ENCODE measurements at places on chromosomes 6 and 20. TPM values are rescaled to one million over a fixed set of nuclear protein-coding genes. Genes with fewer than 3 reads are reported as not detected.

ALDH5A1 gene
- 3.7 TPM for total RNA-seq

PGBD1 gene
- 3.9 TPM for total RNA-seq

SLC17A3 gene
- total RNA-seq = 0.76 TPM

TMEM74B gene
- 0.45 TPM for total RNA-seq

RIPPLY2 gene
- total RNA-seq = not detected

NT5E gene
- 17.3 TPM for total RNA-seq

MMS22L gene
- 46.3 TPM for total RNA-seq

GRCh38 chr6:9399916-9400315, 964.6 kb upstream of the SLC35B3 start:
- DNase-seq = no peak

- DNase-seq = no peak
Observed at GRCh38 chr20:10911298-10911697, 237.5 kb upstream of the JAG1 start.

DNA sequence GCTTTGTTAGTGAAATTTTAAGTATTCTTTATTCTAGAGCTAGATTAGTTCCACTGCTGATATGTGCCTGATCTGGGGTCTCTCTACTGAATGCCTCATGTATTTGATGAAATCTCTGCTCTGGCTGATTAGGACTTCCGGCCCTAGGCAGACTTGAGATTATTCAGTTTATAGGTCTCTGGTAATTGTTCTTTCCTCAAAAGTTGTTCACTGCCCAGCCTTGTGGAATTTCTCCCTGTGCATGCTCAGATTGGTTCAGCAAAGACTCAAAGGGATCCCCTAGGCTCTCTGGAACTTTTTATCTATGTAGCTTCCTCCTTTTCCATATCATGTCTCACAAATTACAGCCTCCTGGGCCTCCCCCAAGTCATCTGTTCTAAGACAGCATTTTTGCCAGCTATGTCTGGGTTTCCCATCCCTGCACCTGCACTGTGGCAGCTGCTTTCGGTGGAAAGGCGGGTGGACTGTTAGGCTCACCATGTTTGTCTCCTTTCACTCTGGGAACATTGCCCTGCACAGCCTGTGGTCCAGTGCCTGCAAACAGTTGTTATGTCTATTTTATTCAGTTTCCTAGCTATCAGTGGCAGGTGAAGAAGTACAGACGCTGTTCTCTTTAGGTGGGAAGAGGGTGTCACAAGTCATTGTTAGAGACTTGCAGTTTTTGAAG, 73.7 kb downstream of the RPP40 start:
- no peak for DNase-seq

DNA sequence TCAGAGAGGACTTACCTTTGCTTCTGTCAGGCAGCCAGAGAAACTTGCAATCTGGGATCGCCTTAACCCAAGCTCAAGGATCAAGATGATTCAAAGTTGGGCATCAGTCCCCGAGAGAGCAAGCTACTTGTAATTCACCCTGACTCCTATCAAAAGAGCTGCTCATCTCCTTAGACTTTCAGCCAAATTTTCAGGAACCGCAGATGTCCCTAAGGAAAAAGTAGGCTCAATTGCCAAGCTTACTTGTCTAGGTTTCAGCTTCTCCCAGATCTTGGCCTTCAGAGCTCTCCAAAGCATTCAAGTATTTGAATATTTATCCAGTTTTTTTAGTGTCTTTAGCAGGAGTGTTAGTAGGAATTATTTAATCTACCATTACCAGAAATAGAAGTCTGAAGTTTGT, 434.1 kb upstream of the MMS22L start:
- no peak for DNase-seq

DNA sequence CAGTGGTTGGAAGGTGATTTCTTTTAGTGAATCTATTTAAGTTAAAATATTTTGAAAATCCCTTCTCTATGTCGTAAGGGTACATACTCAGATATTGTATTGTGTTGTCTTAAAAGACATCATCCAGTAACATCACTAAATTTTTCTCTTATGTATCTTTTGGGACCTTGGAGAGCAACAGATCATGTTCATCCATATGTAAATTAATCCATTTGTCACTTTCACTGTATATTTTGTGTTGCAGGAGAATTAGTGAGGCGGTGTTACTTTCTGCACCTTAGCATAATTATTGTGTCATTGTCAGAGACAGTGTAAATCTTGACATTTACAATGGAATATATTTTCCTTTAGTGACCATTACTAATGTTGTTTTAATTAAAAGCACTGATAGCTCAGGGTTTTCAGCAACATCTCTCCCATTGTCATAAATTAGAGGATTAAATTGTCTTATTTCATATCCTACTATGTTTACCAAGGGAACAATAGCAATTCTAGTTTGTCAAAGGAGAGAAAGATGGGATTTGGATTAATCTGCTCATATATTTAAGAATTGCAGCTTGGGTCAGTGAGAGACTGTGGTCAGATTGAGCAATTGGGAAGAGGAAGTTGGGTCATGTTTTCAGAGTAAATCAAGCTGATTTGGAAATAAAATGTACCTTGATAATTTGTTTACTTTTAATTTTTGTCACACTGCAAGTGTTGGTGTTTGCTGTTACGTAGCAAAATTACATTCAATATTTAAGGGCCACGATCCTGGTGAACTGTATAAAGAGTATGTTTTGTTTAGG, 22.7 kb downstream of the DOK5 start:
- no peak for DNase-seq

DNA sequence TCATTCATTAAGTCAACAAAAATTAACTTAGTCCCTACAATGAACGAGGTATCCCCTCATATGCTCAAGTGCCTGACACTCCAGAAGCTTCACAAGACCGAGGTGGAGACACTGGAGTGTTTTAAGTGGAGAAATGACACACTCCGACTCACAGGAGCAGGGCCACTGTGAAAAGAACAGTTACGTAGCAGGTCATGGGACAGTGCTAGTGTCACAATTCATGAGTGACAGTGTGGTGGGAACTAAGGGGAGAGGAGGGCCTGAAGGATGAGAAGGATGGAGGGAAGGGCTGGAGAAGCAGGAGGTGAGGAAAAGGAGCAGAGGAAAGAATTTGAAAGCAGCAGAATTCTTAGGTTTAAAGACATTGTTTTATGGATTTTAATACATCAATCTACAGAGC, 1.3 kb upstream of the HLA-A start:
- no peak for DNase-seq

DNA sequence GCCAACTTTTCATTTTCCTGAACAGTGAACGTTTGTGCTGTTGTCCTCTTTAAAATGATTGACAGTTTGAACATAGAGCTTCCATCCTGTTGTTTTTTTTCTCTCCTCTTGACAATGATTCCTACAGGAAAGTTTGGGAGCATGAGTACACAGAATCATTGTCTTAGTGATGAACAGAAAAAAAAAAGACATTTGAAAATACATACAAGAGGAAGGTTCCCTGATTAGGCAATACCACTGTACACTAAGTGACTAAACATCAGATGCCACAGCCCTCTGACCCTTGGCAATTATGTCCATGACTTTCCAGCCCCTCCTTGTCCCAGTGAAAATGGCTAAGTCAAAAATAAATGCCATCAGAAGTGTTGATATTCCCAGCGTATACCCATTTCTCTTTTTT, 71.5 kb downstream of the RTN4IP1 start:
- no peak for DNase-seq

DNA sequence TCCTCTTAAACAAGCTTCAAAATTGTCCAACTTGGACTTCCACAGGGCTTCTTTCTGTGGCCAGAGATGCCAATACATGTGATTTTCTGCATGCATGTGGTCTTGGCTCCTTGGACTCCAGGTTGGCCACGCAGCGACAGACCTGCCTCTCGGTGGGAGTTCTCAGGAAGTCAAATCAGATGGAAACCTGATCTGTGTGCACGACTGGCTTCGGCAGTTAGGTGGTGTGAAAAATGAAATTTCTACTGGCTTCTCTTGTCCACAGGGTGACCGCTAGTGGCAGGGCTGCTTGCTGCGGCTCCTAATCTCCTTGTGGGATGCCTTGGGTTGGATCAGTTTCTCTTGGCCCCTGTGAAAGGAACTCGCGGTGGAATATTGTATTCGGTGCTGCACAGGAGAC, 57.3 kb downstream of the PHACTR3 start:
- DNase-seq = no peak

DNA sequence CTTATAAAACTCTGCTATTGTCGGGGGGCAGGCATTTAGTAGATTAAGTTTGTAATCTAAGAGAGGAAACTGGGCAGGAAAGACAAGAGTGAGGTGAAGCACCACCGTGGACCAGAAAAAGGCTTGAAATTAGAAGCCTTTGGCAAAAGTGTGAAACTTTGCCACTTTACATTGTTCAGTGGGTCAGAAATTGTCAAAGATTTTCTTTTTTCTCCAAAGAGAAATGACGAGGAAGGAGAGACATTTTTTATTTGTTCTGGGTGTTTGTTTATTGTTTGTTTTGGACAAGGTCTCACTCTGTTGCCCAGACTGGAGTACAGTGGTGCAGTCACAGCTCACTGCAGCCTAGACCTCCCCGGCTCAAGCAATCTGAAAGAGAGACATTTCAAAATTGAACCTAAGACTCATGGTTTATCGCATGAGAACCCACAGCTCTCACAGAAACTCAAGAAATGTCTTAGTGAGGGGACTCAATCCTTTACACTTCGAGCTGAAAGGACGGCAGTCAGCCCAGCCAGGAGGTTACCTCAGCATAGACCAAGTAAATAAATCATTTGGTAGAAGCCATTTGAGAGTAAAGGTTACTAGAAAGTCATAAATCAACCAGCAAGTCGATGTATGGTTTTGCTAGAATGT, 262.8 kb upstream of the TAB2 start:
- DNase-seq = no peak

DNA sequence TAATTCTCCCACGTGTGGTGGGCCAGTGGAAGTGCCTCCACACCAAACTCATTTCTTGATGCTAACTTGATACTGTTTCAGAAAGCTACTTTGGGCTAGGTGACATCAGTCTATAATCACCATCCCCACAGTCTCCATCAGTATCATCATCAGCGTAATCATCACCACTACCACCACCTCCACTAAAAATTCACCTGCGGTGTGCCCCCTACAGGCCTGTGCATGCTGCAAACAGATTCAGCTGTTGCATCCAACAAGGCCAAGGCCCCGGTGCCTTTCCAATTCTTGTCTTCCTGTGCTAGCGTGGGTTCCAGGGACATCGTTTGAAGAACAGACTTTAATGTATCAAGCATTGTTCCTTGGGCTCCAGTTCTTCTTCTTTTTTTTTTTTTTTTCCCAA, 201.3 kb upstream of the EXOC2 start:
- no peak for DNase-seq

DNA sequence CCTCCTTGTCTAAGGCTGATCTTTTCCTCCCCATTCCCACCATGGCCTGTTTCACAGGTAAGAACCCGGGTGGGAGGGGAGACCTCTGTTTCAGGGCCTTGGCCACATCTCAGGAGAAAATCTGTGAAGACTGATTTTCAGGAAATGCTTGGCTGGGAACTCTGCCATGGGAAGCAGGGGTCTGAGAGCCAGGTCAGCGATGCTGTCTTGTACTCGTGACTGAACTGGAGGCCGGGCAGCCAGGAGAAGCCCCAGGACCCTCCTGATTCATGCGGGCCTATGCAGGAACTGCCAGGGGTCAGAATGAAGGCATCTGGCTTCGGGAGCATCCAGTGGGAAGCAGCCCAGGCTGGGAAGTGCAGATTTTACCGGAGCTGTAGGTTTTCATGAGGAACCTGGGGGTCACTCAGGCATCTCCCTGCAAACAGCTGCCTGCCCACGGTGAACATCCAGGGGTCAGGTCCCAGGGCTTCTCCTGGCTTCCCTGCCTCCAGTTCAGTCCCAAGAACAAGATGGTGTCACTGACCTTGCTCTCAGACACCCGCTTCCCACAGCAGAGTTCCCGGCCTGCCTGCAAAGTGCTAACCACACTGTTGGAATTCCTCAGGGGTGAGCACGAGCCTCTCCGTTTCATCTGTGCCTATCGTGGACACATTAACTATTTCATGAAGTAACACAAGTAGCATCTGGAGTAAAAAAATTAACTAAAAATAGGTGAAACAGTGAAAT, 90.2 kb upstream of the SULF2 start:
- no peak for DNase-seq

GRCh38 chr6:121305957-121306607, 28.2 kb downstream of the TBC1D32 start:
- DNase-seq = no peak

DNA sequence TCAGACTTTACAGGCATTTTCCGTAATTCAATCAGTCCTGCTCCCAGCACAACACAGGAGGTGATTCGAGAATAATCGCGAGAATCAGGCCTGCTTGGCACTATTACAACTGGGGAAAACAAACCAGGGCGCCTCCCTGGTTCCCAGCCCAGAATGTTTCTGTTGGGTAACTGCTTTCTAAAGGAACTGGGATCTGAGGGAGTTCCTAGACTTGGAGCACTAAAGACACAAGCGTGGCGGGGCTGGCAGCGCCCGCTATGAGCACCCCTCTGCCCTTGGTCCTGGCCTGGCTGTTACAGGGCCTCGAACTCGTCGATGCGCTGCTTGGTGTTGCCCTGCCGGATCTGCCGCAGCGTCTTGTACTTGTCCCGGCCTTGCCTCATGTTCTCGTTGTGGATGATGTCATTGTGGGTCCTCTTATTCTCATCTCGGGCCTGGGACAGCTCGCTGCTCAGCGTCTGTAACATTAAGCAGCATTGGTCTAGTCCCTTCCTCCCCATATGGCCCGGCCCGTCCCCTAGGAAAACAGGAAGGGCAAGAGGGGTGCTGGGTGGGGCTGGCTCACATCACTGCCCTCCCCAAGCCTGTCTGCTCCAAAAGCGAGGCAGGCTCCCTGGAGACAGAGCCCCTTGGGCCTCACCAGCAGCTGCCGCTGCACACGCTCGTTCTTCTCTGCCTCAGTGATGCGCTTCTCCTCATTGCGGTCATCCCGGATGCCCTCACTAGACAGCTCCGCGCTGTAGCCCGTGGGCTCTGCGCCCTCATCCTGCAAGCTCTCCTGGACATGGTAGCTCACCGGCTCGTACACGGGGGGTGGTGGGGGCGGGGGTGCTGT, 52.3 kb downstream of the EZR start:
- DNase-seq = no peak

- DNase-seq = no peak
Observed at GRCh38 chr6:169766232-169766631, 14.8 kb downstream of the ERMARD start.

DNA sequence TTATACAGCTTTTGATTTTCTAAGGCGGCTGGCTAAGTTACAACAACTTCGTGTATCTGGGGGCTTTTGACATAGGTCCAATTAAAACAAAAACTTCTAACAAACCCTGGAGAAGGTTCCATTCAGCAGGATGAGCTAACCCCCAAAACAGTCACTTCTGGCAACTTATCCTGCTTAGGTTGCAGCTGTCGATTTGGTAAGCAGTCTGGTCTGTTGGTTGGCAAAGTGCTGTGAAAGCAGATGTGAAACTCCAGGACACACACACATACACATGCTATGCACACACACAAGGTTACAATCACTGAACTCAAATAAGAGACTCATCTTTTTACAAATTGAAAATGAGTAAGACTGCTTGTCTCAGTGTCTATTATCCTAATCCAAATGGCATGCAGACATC, 119.0 kb upstream of the STMND1 start:
- DNase-seq = no peak

DNA sequence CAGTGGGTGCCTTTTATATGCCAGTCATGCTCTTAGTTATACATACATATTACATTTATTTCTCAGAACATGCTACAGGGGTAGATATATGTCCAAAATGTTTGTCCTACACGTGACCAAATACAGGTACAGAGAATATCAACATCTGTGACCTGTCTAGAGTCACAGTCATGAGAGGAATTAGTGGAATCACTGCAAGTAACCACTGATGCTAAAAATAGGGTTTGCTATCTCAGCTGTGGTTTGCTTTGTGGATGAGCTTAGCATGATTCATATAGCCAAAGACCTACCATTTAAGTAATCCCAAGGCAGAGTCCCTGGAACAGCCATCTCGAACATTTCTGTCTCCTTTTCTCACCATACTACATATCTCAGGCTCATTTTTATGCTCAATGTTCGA, 32.3 kb downstream of the GSTA3 start:
- DNase-seq = no peak

Data from activated CD8-positive, alpha-beta memory T cell treated with anti-CD3 and anti-CD28 coated beads, Interleukin-2, amount 10 ng/mL, durations not matched to agents 7 days and 5 days (primary cell).